ENCODE measurements at places on chromosomes 7 and 10.

GRCh38 chr10:93074147-93074596, 479 bp downstream of the CYP26A1 start:
- peak; percentile 34 for DNase-seq

- peak; percentile 51 for DNase-seq
These were observed 100.1 kb downstream of the HIP1 start for GRCh38 chr7:75638594-75639070.

GRCh38 chr7:70446448-70447143, 685.3 kb upstream of the GALNT17 start:
- DNase-seq = peak; percentile 86

- DNase-seq = no peak
These were observed 34.4 kb downstream of the NRCAM start for GRCh38 chr7:108421720-108422331.

DNA sequence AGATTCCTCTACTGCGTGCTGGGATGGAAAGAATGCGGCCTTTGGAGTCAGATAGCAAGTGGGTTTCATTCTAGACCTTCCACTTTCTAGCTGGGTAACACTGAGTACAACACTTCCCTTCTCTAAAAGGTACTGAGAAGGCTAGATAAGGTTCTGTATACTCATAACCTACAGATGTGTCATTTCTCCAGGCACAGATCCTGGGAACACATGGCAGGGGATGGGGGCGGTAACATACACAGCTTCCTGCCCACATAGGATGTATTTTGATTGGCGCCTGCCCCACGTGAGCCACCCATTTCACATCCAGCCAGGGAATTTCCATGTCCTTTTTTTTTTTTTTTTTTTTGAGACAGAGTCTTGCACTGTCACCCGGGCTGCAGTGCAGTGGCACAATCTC, 31.8 kb downstream of the KLRG2 start:
- DNase-seq = no peak

GRCh38 chr7:129188372-129188891, at the start of gene SMO:
TSS of gene SMO (plus strand) at chr7:129188633. CDS start at chr7:129189152, 519 bp downstream.
- DNase-seq = peak; percentile 72

- no peak for DNase-seq
These were observed 62.8 kb downstream of the MTPN start for GRCh38 chr7:135914346-135914745.

DNA sequence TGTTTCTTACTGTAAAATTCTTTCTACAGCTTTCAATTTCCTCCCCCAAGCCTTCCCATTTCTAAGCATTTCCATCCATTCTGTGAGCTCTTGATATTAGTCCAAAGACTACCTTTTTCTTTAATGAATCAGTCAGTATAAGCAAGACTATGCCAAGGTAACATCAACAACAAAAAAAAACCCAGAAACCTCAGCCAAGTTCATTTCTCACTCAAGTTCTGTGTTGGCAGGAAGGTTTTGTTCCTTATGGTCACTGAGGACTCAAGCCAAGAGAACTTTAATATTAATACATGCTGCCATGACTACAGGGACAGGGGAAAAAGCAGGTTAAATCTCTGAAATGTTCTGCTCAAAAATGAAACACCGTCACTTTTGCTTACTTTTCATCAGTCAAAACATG, 621.2 kb upstream of the NRP1 start:
- DNase-seq = no peak

DNA sequence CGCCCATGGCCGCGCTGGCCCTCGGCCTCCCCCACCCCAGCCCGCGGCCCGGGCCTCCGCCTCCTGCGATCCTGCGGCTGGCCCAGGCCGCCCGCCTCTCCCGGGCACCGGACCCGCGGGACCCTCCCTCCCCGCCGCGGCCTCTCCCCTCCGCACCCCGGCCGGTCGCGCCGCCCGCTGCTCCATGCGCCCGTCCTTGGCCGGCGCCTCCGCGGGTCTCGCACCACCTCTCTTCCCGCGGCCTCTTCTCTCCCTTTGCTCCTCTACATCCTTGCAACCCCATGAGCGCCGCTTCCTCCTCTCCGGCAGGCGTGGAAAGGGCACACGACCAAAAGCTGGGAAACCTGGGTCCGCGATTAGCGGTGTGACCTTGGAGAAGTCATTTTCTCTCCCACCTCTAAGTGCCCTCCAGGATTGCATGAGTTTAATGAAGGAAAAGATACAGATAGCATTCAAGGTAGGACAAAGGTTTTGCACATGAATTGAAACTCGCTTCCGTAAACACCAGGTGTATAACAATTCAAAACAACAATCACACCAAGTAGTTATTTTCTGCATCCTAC, 448 bp upstream of the SRPK2 start:
- peak; percentile 68 for DNase-seq

- no peak for DNase-seq
These were observed 1.9 kb downstream of the VGF start for GRCh38 chr7:101163279-101164070.

- DNase-seq = no peak
These were observed 33.6 kb upstream of the BTBD16 start for GRCh38 chr10:122237331-122237990.

- DNase-seq = no peak
These were observed 254.6 kb downstream of the SLC25A13 start for GRCh38 chr7:96067321-96067720.

DNA sequence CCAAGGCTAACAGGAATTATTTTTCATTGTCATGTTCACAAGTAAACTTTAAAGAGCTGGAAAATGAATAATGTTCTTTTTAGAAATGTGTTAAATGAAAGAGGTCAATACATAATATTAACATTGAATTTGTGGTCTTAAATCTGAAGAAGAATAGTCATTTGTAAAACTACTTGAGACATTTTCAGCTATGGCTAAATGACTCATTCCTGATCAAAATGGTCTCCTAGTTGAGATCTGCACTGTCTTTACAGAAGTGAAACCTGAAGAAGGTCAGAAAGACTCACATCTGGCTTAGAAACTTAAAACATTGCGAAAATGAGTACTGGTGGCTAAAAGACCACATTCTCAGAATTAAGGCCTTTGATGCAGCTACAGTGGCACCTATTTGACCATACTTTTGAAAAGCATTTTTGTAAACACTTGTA, 5.9 kb downstream of the PIK3CG start:
- no peak for DNase-seq

- DNase-seq = no peak
These were observed 198.7 kb downstream of the SKIDA1 start for GRCh38 chr10:21326594-21327288.

- no peak for DNase-seq
These were observed 283.8 kb downstream of the C7orf25 start for GRCh38 chr7:42628054-42628453.

DNA sequence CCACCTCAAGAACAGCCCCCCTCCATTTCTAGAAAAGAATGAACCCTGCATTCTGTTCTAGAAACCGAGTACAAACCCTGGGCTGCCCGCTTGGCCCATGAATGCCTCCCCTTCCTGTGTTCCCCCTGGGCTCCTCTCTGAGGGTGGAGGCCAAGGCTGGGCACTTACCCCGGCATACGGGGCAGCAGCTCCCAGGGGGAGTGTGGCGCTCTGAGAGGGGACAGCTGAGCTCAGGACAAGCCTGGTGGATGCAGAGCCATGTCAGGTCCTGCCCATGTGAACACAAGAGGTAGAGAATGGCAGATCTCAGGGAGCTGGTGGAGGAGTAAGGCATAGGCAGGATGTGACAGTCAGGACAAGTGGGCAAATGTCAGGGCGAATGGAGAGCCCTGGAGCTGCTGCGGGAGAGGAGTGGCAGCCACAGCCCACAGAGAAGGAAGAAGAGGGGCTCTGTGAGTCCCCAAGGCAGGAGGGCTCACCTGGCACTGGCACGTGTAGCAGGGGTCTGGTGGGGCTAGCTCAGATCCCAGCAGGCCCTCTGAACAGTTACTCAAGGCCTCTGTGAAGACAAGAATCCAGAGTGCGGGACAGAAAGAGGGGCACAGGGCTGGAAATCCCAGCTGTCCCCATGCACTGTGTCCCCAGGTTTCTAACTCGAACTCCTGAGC, 18.9 kb downstream of the ATP6V1F start:
- DNase-seq = no peak

DNA sequence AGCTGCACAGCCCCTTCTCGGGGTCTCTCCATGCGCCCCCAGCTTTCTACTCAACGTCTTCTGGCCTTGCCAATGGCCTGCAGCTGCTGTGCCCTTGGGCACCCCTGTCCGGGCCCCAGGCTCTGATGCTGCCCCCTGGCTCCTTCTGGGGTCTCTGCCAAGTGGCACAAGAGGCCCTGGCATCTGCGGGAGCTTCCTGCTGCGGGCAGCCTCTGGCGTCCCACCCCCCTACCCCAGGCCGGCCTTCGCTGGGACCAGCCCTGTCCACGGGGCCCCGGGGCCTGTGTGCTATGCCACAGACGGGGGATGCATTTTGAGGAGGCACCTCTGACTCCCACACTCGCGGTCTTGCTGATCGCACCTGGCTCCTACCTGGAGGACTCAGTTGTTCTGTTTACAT, 2.3 kb downstream of the VENTX start:
- no peak for DNase-seq

- DNase-seq = no peak
These were observed 132.6 kb downstream of the CHRM2 start for GRCh38 chr7:137001041-137001440.

- no peak for DNase-seq
These were observed 530.8 kb downstream of the SH2D4B start for GRCh38 chr10:81068460-81068859.

- no peak for DNase-seq
These were observed 10.2 kb downstream of the PLEKHA8 start for GRCh38 chr7:30038196-30038980.

DNA sequence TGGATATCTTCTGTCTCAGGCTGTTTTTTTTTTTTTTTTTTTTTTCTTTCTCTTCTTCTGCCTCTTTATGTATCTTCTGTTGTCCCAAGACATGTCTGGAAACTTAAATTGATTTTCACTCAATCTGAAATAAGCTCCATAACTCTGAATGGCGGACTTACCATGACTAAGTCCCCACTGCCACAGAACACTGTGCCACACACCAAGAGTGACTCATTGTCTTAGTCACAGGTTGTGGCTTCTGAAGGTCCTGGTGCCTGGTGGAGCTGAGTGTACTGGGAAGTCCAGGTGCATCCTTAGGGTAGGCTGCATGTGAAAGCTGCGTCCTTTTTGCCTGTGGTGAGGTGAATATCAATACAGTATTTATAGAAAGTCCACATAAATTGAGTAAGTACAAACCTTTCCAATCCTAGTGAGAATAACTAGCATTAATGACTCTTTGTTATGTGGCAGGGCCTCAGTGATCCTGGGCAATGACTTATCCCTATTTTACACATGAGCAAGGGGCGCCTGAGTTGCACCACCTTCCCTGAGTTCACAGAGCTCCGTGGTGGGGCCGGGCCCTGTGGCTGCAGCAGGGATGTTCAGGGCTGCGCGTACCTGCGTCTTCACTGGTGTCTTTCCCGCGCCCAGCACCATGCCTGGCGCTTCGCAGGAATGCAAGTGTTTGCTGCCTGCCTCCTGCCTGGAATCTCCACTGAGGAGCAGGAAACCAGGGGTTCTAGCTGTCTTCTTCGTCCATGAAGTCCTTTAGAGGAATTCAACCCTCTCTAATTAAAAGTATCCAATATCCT, 4.3 kb downstream of the PFKP start:
- DNase-seq = no peak

- DNase-seq = no peak
These were observed 163.8 kb downstream of the PLXNA4 start for GRCh38 chr7:132412435-132412834.

- no peak for DNase-seq
These were observed 1.9 kb downstream of the SLC18A3 start for GRCh38 chr10:49611816-49612512.

- DNase-seq = no peak
These were observed 297.8 kb downstream of the CNTNAP2 start for GRCh38 chr7:146414373-146414772.

GRCh38 chr10:14032406-14032998, 298.2 kb downstream of the FRMD4A start:
- peak; percentile 30 for DNase-seq

- no peak for DNase-seq
These were observed 21.0 kb upstream of the LMTK2 start for GRCh38 chr7:98085674-98086073.

DNA sequence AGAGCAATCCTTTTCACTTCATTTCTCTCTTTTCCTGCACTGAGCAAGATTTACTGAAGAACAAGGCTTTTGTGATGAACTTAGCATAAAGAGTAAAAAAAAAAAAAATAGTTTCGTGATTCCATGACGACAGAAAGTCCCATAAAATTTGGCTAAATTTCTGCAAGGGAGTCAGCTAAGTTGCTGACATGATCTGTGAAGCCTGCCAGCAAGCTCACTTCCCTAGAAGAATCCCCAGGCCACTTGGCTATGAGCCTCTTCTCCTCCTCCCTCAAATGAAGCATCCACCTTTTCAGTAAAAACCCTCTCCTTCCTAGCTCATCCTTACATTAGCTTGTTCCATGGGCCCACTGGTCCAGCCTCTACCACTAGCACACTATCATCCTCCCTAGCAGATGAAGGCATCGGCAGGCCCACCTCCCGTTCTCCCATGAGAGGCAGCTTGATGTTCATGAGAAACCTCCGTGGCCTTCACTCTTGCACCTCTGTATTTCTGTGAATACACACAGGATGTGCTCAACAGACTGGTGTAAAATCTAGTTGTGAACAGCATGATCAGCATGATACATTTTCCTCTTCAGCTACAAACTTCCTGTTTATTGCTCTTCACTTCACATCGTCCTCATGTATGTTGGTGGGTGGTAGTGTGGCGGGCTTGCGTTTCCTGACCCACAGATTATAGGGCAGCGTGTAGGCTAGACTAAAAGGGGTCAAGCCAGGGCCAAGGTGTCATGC, 30.9 kb downstream of the GIMAP8 start:
- no peak for DNase-seq

GRCh38 chr10:42753507-42754154, 29.0 kb upstream of the BMS1 start:
- DNase-seq = no peak

DNA sequence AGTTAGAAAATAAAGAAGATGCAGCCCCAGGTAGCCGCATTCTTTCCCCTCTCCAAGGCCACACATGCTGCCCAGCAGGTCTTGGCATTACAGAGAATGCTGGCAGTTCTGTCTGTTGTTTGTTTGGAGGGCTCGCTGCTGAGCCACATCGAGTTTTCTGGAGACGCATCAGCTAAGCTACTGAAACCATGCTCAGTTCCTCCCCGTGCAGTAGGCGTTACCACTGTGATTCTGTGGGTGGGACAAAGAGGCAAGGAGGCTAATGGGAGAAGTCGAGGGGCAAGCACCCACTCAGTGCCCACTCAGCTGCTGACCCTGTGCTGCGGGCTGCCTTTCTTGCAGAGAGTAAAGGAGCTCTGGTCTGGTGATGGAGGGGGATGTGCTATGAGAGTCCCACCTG, 15.5 kb upstream of the GTPBP4 start:
- DNase-seq = no peak

GRCh38 chr10:70130878-70131559, 1.6 kb downstream of the AIFM2 start:
- no peak for DNase-seq

- DNase-seq = no peak
These were observed 94.7 kb downstream of the HDAC9 start for GRCh38 chr7:18590241-18590640.

DNA sequence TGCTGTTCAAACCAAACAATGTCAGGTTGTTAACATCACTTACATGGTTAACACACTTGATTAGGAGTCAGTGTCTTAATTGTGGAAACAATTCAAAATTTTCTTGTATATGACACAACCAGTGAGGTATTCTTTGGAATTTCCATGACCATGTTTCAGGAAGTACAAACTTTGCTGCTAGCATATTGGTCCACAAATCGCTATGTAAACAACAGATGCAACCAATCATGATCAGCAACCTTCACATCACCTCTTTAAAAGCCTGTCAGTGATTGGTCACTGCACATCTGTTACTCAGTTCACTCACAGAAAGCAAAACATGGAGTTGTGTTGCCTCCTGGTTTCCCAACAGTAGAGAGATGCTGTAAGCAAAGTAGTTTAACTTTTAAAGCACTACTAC, 108.9 kb upstream of the FAM3C start:
- DNase-seq = no peak
